ENCODE measurements at places on chromosomes 11 and 22.
A peak's percentile ranks its signal among the peaks of the same experiment; 100 is the strongest.

DNA sequence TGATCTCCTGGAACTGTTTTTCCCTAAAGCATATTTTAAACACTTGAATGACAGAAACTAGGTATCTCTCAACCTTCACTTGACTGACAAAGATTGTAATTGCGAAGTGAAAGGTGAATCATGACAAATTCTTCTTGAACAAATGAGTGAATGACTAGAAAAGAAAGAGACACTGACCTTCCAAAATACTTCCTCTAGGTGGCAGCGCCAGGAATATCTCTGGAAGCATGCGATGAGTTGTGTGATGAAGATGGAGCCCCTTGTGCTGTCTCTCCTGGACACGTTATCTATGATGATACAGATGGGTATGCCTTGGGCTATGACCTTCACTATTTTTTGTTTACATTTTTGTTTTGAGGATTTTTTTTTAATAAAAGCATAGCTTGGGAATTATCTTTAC, 7.0 kb upstream of the CASP12 start:
- DNase-seq, result no peak

- no peak for DNase-seq
Observed at GRCh38 chr11:130744794-130745193, 171.5 kb downstream of the SNX19 start.

- no peak for DNase-seq
Observed at GRCh38 chr22:49763138-49763537, 64.5 kb downstream of the BRD1 start.

GRCh38 chr11:1119604-1120146, 38.1 kb upstream of the MUC5AC start:
- no peak for DNase-seq

DNA sequence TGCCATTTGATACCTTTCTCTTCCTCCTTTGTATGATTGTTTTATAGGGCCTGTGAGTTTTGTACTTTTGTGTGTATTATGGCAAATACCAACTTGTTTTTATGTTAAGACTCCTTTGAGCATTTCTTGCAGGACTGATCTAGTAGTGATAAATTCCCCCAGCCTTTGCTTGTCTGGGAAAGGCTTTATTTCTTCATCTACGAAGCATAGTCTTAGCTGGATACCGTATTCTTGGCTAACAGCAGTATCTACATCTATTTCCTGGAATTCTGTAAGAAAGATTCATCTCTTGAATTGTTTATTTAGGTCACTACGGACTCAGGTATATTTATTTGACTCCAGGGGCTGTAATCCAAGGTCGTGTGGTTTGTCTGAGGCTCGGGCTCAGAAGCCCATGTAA, 6.0 kb upstream of the NDUFS8 start:
- DNase-seq, result no peak

GRCh38 chr22:48949375-48950149, 878.1 kb downstream of the BRD1 start:
- DNase-seq, result no peak

DNA sequence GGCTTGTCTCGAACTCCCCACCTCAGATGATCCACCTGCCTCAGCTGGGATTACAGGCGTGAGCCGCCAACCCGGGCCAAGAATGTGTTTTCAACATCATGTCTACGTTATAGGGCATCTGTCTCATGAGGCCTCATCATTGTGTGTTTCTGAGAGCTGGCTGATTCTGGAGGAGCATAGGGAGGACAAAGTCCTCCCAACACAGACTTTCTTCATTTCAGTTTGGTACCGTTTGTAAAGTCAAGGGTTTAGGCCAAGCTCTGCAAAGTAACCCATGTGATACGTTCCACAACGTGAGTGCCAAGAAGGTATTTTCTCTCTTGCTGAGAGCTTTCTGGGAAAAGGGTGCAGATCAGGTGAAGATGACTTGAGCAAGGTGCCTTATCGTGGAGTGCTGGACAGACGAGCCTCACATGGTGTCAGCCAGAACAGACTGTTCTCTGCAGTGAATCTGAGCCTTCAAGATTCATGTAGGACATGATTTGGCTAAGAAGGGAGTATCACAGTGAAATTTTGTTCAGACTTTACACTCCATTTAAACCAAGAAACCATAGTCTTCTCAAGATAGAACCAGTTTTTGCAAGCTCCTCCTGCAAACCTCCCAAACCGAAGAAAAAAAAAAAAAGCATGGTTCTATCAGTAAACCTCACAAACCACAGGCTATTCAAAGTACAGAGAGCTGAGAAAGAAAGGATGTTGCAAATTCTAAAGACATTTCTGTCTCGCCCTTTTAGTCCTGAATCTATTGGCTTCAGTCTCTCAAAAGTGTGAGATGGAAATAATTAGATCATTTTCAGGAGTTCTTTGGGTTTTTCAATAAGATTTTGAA, 71.7 kb downstream of the DBX1 start:
- no peak for DNase-seq

- DNase-seq, result no peak
Observed at GRCh38 chr22:24289114-24289513, 18.5 kb downstream of the SPECC1L start.

GRCh38 chr11:64652586-64653387, 61.8 kb downstream of the SLC22A12 start:
- peak; percentile 82 for DNase-seq

DNA sequence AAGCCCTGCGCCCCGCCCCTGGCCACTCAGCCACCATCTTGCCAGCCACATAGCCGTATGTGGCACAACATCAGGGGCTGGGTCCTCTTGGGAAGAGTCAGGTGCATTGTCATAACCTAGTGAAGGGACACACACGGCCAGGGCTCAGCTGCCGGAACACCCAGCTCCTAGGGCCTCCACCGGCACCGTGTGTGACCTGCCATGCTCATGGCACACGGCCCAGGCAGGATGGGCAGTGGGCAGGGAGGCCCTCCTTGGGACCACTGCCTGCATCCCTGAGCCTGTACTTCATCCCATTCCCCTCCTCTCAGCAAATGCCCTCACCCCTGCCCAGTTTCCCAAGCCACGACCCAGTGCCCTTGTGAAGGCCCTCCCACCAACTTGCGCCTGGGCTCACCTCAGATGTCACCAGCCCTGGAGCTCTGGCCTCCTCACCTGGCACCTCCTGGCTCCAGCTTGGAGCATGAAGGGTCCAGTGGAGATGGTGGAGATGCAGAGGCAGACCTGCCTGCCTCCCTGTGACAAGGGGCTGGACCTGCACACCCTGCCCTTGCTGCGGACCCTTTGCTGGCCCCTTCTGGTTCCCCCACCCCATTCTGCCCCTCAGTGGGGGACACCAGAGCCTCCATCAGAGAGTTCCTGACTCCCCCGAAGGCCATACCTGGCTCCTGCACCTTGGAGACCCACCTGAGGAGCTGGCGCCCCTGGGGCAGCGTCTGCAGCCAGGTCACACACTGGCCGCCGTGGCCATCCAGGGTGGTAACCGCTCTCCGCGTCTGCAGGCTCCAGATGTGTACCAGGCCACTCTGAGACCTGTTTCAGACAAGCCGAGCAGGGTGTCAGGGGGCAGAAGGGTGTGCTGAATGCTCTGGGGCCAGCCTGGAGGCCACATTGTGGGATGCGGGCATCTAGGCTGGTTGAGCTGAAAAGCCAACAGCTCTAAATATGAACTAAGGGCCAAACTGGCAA, 34.5 kb downstream of the GNB1L start:
- no peak for DNase-seq

DNA sequence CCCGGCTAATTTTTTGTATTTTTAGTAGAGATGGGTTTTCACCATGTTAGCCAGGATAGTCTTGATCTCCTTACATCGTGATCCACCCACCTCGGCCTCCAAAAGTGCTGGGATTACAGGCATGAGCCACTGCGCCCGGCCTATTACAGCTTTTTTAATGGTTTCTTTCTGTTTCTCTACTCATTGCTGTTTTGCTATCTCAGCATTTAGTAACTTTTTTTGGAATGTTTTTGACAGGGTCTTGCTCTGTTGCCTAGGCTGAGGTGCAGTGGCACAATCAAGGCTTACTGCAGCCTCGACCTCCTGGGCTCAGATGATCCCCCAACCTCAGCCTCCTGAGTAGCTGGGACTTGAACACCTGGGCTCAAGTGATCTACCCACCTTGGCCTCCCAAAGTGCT, 4.7 kb upstream of the CRKL start:
- no peak for DNase-seq

- no peak for DNase-seq
Observed at GRCh38 chr11:85898456-85898855, 43.3 kb downstream of the CCDC83 start.

- no peak for DNase-seq
Observed at GRCh38 chr22:29946220-29946619, 63.2 kb downstream of the MTMR3 start.

GRCh38 chr11:65169164-65169641, 830 bp upstream of the SPDYC start:
- no peak for DNase-seq

GRCh38 chr11:120335908-120336640, at the start of gene ARHGEF12:
Gene ARHGEF12, plus strand, starts transcription at chr11:120336413. Its CDS starts 831 bp downstream, at chr11:120337244.
- DNase-seq, result peak; percentile 91

GRCh38 chr11:87493516-87493915, 455.8 kb downstream of the TMEM135 start:
- no peak for DNase-seq

GRCh38 chr11:109854731-109855130, 238.5 kb upstream of the ZC3H12C start:
- DNase-seq, result no peak

GRCh38 chr11:26044389-26044788, 287.5 kb upstream of the ANO3 start:
- no peak for DNase-seq

DNA sequence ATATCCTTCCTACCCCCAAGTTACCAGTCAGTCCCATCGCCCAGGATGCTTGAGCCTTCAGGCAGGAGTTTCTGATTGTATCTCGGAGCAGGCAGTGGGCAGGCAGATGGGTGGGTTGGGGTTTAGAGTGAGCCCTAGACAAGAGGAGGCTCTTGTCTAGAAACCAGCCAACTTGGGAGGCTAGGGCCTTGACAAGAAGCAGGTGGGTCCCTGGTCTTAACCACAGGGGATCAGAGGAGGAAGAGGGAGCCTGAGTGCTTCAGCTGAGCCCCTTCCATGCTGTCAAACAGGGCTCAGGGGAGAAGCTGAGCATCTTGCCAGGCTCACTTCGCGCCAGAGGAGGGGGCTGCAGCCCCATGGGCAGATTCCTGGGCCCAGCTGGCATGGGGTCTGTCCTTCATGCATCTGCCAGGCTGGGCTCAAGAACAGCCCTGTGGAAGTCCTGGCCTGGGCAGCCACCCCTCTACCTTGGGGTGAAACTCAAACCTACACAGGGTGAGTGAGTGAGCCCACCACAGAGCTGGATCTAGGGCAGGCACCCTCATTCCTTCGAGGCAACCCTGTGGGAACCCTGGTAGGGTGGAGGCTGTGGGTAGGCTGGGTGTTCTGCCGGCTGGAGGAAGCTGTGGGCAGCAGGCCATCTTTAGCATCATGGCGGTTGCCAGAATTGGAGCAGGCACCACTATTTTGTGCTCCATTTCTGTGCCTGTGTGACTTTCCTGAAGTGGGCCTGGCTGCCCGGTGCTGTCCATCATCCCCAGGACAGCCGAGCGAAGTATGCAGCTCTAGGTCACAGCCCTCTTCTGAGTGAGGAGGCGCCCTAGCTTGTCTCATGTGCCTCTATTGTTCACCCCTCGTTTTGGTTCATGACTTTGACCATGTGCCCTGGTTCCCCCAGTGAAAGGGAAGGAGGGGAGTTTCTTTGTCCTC, 108.1 kb downstream of the MORC2 start:
- DNase-seq, result no peak

GRCh38 chr11:122637541-122637940, 18.0 kb upstream of the UBASH3B start:
- no peak for DNase-seq

DNA sequence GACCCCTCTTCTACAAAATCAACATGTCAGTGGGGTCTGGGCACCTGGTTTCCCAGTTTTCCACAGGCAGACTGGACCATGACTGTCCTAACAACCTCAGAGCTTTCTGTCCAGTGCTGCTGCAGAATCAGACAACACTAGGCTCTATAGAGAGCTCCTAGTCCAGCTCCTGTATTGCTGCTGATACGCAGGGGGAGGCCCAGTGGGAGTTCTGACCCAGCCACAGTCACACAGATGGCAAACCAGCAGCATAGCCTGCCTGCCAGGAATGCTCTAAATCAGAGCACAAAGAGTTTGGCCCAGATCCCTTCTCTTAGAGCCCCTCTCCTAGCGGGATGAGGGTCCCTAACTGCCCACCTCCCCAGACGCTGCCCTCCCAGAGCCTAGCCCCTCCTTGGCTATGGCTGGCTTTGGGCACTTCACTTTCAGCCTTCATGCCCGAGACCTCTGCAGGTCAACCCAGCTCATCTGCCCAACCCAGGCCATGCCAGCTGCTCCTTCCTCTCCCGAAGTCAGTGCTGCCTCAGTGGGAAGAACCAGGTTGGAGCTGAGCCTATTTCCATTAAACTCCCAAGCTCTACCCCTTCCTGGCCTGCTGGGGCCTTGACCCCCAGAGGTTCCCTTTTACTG, 15.8 kb upstream of the SLCO2B1 start:
- DNase-seq, result no peak

- DNase-seq, result no peak
Observed at GRCh38 chr11:69999721-70000120, 78.4 kb upstream of the ANO1 start.

DNA sequence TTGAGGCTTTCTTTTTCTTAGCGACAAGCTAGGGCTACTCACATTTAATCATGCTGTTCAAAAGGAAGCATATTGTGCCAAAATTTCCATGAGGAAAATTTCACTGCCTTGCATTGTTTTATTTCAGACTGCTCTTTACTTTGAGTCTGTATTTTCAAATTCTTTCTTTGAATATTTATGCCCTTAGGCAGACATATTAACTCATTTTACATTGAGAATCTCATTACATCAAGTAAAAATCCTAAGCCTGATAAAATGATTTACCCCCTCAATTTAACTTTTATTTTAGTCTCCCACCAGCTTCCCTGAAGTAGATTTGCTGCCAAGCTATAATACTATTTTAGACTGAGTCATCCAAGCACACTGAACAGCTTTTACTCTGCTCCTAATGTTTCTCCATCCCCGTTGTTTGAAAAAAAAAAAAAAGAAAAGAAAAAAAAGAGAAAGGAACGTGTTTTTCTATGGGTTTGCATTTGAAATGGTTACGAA, 189.3 kb upstream of the MTMR2 start:
- DNase-seq, result no peak

DNA sequence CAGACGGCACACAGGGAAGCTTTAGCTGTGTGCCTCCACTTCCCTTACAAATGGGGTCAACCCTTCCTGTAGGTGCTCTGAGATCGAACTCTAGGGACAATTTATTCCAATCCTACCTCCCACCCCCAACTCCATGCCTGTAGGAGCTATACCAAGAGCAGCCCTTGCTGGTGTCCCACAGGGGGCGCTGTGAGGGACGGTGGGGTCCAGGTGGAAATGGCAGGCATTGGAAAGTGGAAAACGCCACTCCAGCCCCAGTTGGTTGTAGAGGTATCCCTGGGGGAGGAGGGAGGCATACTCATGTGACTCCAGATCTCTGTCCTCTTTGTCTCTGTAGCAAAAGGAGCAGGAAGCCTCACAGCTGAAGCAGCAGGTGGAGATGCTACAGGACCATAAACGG, 161.3 kb downstream of the MYO18B start:
- peak; percentile 6 for DNase-seq

All from germinal center (tissue), 1 donor.